ENCODE measurements at places on chromosomes 1 and 21.

DNA sequence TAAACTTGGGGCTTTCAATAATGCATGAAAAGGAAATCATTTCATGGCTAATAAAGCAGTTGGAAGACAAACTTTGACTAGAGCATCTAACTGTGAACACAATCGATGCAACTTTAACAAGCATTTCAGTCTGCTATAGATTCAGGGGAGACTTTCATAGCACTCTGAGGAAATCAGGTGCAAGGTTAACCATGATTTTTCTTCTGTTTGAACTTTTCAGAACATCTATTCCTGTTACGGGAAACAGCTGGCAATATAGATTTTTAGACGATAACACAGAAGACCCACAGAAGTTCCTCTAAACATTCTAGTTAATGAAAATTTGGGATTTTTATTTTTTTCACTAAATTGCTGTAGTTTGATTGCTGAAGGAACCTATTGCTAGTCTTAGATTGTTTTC is 177.3 kb downstream of the TRIM33 start:
- no peak for DNase-seq

- DNase-seq: no peak
These were observed 7.7 kb upstream of the FAM167B start for GRCh38 chr1:32239337-32239736.

DNA sequence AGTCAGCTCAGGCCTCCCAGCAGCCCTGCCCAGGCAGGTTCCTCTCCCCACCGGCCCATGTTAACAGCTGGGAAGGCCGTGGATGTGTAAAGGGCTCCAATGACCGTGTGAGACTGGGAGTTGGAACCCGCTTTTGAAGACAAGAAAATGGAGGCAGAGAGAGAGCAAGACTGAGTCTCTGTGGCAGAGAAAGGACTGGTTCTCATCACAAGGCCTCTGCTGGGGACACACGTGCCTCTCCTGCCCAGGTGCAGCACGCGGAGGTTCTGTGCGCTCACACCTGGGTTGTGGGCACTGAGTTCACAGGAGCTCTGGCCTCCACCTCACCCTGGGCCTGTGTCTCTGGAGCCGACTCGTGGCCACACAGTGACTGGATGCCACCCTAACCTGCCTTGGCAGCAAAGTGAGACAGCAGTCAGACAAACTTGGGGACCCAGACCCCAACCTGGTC is 27.0 kb downstream of the RUNX3 start:
- DNase-seq: no peak

DNA sequence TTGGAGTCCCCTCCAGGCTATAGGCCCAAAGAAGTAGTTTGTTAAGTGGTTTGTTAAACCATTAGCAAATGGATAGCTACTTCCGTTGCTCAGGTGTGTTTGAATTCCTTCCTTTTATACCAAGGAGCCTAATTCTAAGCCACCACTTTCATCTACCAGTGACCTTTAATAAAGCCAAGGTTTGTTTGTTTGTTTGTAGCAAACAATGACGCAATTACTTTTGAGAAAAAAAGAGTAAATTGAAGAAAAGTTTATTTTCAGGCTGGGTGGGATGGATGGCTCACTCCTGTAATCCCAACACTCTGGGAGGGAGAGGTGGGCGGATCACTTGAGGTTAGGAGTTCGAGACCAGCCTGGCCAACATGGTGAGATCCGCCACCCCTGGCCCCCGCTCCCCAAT is 30.8 kb upstream of the RD3 start:
- no peak for DNase-seq

DNA sequence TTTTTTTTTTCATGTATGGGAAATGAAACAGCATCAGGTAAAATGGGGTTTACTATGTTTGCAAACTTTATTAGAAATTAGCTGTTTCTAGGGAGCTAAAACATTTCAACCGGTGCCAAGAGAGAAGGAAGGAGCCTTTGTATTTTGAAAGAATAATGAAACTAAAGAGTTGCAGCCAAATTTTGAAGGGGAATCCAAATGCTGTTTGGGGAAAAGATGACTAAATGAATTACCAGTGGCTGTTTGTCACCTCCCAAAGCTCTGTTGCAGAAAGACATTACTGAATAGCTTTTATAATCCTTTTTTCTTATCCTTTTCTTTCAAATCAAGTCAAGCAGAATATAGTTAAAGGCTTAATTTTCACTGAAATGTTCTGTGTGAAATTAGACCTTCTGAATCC is 591.3 kb upstream of the ADGRL2 start:
- DNase-seq: no peak

- DNase-seq: no peak
These were observed 212.2 kb downstream of the LYPLAL1 start for GRCh38 chr1:219385787-219386427.

DNA sequence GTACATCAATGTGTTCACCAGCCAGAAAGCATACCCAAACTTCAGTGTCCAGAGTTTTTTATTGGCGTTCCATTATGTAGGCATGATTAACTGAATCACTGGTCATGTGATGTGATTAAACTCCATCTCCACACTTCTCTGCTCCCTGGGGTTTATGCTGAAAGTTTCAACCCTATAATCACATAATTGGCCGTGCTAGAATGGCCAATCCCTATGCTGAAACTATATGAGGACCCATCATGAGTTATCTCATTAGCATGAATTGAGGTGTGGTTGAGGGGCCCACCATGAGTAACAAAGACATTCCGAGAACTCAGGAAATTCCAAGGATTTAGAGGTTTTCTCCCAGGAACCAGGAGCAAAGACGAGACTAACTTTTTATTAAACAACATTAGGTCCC is 31.8 kb upstream of the FBXO28 start:
- DNase-seq: no peak

GRCh38 chr1:2879591-2879990 is 78.1 kb upstream of the TTC34 start:
- no peak for DNase-seq

GRCh38 chr1:171676823-171677222 is 24.3 kb upstream of the MYOC start:
- no peak for DNase-seq

- DNase-seq: no peak
These were observed 9.1 kb upstream of the GPR61 start for GRCh38 chr1:109530457-109531087.

GRCh38 chr1:178126741-178127185 is 32.9 kb downstream of the RASAL2 start:
- no peak for DNase-seq

- DNase-seq: no peak
These were observed 12.3 kb downstream of the SYDE2 start for GRCh38 chr1:85188530-85188929.

DNA sequence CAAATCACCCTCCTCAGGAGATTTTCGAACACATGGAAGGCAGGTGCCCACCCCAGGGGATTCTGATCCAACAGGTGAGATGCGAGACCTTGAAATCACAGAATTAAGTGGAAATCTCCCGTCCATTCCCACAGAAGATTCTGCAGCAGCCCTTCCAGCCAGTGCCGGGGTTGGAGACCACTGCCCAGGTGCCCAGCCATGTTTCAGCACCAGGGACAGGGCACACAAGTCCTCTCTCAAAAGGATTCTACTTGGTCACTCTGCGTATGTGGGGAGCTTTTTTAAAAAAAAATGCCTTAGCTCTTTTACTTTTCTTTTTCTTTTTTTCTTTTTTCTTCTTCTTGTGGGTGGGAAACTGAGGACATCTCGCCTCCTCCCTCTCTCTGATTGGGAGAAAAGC is 80.7 kb downstream of the VWA5B1 start:
- no peak for DNase-seq

DNA sequence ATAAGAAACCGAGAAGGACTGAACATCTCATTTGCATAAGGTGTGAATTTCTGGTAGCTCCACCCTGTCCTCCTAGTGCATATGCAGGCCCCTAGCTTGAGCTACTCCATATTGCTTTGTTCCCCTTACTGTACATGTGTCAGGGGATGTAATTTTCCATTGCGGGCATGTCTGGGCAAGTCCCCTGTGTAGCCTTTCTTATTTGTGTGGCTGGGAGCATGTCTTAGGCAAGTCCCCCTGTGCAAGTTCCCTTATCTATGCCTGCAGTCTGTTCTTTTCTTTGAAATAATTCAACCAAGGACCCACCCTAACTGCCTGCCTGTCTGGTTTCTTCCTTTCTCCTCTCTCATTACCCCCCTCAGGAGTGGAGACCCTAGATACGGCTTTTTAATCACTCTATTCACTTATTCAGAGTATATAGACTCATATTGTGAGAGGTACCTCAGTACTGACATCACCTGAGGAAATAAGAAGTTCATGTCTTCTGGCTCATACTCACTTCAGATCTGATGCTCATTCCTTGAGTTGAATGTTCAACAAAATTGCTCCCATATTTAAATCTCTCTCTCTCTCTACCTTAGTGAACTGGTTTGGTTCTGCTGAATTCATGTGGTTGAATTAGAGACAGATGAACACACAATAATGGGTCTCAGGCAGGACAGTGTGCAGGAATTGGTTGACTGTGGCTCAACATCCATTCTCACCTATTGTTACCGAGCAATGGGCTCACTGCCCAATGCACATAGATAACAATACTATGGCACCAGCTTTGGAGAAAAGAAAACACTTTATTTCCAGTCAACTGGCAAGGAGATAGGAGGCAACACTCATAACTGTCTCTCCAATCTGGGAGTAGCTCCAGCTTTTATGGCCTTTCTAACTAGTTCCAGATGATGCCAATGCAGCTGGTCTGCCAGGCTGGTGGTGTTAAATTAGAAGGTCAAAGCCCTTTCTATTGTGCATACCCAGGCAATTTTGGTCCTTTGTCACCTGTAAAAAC is 27.9 kb upstream of the NPL start:
- no peak for DNase-seq

GRCh38 chr1:22824466-22824865 is 113.8 kb downstream of the EPHB2 start:
- no peak for DNase-seq
